ENCODE measurements at places on chromosomes 4 and X.

GRCh38 chr4:32158961-32159360 lies 1438.8 kb downstream of the PCDH7 start:
- ATAC-seq, result no peak

DNA sequence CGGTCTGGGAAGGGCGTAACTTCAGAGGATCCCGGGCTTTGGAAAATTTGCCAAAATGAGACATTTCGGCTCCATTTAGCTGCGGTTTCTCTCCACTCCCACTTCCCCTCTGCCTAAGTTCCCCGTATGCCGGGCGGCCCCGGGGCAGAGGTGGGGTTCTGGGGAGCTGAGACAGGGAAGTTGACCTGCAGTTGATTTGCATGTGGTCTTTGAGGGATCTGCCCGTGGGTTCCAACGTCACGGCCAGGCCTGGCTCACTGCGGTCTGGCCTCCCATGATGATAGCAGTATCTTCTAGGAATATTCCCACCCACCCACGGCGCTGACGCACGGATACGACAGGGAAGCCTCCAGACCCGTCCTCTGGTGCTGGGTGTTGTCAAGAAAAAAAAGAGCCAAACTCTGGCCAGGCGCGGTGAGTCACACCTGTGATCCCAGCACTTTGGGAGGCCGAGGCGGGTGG lies 27.3 kb upstream of the CRLF2 start:
- peak; percentile 64 for ATAC-seq

- ATAC-seq, result no peak
Measured at GRCh38 chr4:150402871-150403272, 179.1 kb upstream of the MAB21L2 start.

GRCh38 chr4:156475322-156475721 lies 496.3 kb downstream of the PDGFC start:
- no peak for ATAC-seq

GRCh38 chr4:105327222-105327621 lies 146.6 kb downstream of the PPA2 start:
- peak; percentile 98 for ATAC-seq

DNA sequence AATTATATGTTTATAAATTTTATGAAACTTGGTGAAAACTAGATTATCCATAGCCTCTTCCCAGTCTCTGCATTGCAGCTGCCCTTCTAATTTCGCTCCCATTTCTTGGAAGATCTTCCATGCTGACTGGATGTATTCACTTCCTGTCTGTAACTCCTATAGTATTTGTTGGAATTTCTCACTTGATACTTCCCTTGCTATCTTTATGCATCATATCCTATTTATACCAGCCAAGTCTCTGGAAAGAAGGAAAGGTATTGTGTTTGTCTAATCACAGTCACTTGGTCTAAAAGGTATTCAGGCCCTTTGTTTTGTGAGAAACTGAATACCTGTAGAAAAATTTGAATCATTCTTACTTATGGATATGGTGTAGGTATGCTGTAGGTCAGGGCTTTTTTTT lies 870.9 kb upstream of the FRG1 start:
- no peak for ATAC-seq

DNA sequence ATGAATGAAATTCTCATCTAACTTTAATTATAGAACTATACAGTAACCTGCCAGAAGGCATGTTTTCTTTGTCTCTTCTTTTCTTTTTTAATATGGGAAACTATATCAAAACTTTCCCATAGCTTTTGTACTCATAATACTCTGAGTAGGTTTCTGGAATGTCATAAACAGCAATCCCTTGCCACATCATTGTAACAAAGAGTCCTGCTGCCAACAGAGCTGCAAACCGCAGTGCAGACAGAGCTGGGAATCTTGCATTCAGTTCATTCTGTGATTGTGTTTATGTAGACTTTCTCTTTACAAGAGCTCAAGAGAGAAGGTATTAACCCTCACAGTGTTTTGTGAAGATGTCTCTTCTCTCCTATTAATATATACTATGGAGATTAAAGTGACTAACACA lies 304.4 kb upstream of the SLIT2 start:
- ATAC-seq, result no peak

- no peak for ATAC-seq
Measured at GRCh38 chrX:133473451-133473850, 58.2 kb upstream of the GPC4 start.

DNA sequence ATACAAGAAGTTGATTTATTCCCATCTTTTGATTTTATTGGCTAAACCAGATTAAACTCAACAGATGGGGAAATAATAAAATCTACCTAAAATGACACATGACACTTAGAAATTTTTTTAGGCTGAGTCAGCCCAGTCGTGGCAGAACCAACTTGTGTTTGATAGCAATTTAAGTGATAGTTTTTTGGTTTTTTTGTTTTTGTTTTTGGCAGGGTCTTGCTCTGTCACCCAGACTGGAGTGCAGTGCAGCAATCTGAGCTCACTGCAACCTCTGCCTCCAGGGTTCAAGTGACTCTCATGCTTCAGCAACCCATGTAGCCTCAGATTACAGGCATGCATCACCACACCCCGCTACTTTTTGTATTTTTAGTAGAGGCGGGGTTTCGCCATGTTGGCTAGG lies 370.3 kb upstream of the NOCT start:
- no peak for ATAC-seq

DNA sequence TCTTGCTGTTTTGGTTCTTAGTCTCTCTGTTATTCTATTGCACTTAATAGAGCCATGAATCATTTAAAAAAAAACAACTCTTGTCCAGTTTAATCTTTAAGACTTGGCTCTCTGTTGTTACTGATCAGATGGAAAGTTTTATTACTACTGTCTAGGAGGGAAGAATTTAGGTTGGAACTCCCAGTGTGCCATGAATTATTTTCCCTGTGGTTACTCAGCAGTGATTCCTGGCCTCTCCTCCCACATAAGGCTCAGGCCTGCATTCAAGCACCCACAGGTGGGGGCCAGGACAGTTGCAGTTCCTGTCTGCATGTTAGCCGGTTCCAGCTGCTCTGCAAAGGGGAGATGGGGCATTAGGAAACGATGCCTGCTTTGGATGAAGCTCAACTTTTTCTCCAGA lies 29.8 kb upstream of the ESX1 start:
- ATAC-seq, result no peak

DNA sequence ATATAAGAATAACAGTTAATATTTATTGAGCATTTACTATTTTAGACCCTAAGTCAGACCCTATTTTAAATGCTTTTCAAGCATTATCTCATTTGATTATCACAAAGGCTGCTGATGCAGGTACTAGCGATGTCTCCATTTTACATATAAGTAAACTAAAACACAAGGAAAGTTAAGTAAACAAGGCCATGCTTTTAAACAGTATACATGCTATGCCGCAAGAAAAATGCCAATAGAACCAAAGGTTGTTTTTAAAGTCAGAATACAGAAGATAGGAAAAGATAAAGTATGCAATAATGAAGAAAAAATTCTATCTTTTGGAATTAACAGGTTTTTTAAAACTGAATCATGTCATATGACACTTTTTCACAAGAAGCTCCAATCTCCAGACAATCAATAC lies 26.2 kb downstream of the RFC1 start:
- no peak for ATAC-seq

GRCh38 chrX:153911798-153912197 lies 7.3 kb downstream of the AVPR2 start:
- no peak for ATAC-seq

DNA sequence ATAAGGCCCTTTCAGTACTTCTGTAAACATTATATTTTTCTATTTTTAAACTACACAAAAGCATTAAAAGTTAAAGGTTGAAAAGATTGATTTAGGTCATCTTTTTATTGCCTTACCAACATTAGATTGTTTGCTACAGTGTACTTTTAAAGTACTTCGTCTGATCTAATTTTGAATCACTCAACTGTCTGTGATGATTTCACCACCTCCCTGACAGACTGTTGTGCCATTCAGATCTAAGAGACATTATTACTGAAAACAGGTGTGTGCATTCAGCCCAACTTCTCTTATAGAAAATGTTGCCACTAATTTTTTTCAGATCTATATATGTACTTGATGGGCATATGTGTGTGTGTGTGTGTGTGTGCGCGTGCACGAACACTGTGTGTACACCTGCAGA lies 39.3 kb downstream of the GASK1B start:
- no peak for ATAC-seq

- ATAC-seq, result no peak
Measured at GRCh38 chrX:66633541-66633940, 5.3 kb downstream of the EDA2R start.

DNA sequence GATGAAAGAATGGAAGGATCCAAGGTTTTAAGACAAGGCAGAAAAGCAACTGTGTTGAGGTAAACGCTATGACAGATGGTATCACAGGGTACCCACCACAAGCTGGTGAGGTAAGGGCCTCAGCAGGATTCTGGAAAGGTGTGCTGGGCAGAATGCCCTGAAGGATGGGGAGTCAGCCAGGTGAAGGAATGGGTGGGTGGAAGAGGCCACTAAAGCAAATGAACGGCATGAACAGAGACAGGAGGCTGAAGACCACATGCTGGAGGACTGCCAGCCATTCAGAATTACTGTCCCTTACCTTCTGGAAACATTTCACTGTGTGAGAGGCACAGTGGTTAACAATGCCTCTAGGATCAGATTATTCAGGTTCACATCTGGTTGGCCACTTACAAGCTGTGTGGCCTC lies 23.6 kb downstream of the GPRIN3 start:
- peak; percentile 38 for ATAC-seq

DNA sequence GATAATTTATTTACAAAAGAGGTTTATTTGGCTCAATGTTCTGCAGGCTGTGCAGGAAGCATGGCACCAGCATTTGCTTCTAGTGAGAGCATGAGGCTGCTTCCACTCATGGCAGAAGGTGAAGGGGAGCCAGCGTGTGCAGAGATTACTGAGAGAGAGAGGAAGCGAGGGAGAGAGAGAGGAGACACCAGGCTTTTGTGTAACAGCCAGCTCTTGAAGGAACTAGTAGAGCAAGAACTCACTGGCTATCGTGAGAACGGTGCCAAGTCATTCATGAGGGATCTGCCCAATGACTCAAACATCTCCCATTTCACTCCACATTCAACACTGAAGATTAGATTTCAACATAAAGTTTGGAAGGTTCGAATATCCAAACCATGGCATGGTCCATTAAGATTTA lies 12.7 kb downstream of the GUCY1A1 start:
- ATAC-seq, result no peak

DNA sequence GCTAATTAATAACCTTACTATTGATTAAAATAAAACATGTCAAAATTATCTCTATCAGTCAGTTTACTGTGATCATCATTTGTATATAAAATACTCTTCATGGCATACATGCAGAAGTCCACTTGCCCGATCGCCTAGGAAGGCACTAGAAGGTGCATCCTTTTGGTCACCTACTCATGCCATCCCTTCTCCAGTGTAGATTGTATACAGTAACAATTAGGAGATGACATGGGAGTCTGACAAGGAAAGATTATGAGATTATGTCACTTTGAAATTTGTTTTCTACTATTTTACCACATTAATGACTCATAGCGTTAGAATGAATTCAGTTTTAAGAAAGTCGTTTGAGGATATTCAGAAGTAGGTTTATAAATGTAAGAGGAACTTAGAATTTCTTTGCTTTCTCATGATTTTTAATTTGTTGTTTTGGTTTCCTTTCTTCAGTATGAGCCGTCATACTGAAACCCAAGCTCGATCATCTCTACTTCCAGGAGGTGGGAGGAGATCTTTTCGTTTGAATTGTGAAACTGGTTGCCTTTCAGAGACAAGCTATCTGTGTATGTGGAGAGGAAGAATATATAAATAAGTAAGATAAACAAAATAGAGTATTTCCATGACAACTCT lies 51.1 kb upstream of the UNC5C start:
- ATAC-seq, result peak; percentile 78

- peak; percentile 45 for ATAC-seq
Measured at GRCh38 chr4:151276787-151277562, at the start of gene PRSS48. TSS of gene PRSS48 (plus strand) at chr4:151277161. CDS start at chr4:151277173, 12 bp downstream.
